ENCODE measurements at places on chromosomes 7 and 10.

DNA sequence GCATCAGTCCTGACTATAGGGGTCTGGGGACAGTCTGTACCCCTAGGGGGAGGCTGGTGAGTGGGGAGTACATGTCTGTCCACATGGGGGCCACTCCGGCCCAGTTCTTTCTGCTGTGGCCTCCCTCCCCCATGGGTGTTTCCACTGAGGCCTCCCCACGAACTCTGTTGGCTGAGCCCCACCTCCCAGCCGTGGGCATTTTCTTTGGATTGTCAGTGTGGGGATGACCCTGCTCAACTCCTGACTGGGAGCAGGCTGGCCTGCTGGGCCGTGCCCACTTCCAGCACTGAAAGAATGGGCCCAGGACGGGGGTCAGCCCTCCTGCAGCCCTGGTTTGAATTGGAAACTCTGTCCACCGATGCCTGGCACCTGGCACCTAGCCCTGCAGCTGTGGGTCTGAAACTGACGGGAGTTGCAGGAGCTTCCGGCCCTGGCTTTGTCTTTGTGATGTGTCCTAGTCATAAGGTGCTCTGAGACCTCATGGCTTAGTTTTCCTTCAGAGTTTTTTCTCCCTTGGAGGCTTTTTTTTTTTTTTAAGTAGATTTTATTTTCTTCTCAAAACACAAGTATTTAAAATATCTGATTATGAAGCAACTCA is 46.5 kb downstream of the LHPP start:
- no peak for DNase-seq

GRCh38 chr10:111410740-111411139 is 333.9 kb downstream of the ADRA2A start:
- DNase-seq: no peak

DNA sequence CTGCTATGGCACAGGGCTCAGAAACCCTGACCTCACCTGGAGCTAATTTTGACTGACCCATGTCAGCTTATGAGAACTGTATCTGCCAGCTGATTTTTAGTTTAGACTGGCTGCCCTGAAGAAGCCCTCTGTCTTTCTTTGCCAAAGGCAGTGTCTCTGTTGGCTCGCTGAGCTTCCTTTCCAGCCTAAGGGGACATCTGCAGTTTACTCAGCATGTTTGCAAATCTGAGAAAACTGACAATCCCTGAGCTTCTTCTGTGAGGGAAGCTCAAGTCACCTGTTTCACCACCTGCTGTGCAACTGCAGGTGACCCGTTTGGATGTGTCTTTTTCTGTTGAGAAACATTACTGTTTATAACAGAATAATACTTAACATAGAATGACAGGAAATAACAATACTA is 46.0 kb downstream of the PRKAR2B start:
- no peak for DNase-seq

GRCh38 chr7:88477976-88478375 is 171.3 kb upstream of the STEAP4 start:
- no peak for DNase-seq

- no peak for DNase-seq
These were observed 69.2 kb downstream of the SDK1 start for GRCh38 chr7:3370068-3370830.

- DNase-seq: no peak
These were observed 147.1 kb downstream of the LYZL1 start for GRCh38 chr10:29435809-29436501.

GRCh38 chr10:71831646-71832552 is 19.2 kb downstream of the PSAP start:
- DNase-seq: no peak

DNA sequence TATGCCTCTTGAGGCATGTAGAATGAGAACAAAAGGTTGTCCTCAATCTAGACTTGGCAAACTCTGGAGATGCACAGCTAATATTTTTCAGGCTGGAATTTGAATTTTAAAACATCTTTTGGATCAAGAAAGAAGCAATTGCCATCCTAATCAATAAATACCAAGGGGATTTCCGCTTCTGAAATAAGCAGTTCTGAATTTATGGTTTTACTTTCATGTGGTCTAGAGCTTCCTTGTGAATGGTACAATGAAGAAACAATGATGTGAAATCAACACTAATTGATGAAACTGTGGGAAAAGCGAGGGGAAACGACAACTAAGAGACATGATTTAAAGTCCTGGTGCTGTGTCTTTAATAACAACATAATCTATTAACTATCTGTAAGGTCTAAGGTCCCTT is 1202.7 kb downstream of the SORCS3 start:
- DNase-seq: no peak

DNA sequence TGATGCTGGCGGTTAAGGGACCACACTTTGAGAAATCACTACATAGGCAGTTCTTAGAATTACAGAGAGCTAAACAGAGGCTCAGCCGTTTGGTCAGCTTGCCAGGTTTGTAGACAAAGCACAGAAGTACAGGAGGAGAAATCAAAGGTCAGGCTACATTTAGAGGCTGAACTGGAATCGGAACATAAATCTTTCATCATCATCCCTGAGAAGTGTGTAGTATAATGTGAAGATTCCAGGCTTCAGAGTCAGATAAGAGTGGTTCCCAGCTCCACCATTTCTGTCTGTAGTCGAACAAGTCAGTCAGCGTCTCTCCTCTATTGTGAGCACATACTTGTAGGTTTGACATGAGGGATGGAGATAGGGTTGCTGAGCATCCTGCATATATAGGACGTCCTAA is 18.9 kb downstream of the CDK1 start:
- no peak for DNase-seq

DNA sequence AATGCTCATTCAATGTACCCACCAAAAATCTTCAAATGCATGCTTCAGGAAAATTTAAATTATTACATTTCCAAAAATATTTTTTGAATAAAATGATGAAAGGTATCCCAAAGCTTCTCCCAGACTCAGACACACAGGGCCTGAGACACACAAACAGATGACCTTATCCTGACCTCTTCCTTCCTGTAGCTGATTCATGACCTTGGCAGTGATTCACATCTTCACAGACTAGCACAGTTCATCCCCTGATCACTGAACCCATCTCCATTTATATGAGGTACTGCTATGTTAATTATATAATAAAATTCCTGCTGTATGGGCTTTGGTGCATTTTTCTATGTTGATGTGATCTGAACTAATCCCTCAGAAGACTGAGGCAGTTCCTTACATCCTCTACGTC is 265.0 kb upstream of the GLI3 start:
- DNase-seq: no peak

- no peak for DNase-seq
These were observed 59.6 kb upstream of the NUPR2 start for GRCh38 chr7:56175771-56176170.

DNA sequence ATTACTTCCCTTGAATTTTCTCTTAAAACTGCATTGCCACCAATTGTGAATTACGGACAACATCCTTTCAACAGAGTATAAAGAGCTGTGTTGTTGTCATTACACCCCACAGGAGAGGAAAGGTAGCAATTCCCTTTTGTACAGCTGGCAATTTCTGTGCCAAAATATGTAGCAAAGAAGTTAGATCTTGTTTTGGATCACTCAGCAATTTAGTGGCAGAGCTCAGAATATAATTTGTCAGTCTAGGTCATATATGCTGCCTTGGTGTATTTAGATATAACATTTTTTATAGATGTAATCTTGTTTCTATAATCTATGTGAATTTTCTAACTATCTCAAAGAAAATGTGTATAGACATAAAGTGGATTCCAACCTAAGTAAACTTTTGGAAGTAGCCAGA is 38.8 kb downstream of the NRBF2 start:
- no peak for DNase-seq

DNA sequence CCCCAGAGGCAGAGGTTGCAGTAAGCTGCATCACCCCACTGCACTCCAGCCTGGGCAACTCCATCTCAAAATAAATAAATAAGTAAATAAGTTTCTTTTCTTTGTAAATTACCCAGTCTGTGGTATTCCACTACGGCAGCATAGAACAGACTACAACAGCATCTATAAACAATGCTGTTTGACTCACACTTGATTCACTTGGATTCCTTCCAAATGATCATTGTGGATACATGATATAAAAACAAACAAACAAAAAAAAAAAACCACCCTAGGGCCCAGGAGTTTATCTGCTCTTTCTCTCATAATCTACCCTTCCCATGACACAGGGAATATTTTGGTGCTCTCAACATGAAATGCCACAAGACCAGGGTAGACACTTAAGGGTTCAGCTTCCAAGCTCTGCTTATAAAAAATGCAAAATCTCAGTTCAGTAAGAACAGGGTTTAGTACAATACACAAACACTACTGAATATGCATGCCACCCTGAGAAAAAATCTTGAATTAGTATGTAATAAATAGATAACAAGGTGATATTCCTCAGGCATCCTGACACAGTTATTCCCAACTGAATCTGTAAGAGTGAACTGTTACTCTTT is 200.9 kb downstream of the FAM107B start:
- DNase-seq: no peak

- peak; percentile 34 for DNase-seq
These were observed 104.1 kb downstream of the ZNF467 start for GRCh38 chr7:149669121-149669818.

DNA sequence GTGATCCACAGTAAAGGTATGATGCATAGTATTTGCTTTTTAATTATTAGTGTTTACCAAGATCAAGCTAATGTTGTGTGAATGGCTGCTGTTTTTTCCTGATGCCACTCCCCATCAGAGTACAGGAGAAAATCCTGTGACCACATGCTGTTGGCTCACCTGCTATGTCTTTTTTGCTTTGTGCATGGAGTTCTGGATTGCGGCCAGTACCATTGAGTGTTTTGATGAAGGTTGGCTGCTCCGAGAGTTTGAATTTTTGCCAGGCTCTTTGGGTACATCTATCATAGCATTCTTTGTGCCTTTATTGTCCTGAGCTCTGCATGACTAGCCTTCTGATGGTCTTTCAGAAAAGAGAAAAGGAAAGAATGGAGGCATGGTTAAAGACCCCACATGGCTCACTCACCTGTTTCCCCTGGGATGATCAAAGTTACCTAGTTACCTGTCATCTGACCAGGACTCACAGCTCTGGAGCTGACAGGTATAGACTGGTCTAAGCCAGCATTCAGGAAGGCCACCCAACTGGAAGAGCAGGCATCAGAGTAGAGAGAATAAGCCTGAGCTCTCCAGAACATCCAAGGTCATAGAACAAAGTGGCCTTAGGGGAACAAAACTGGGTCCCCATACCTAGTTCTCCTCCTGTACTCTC is 11.8 kb upstream of the SGPL1 start:
- no peak for DNase-seq

GRCh38 chr7:142992427-142992826 is 30.3 kb upstream of the KEL start:
- DNase-seq: no peak

DNA sequence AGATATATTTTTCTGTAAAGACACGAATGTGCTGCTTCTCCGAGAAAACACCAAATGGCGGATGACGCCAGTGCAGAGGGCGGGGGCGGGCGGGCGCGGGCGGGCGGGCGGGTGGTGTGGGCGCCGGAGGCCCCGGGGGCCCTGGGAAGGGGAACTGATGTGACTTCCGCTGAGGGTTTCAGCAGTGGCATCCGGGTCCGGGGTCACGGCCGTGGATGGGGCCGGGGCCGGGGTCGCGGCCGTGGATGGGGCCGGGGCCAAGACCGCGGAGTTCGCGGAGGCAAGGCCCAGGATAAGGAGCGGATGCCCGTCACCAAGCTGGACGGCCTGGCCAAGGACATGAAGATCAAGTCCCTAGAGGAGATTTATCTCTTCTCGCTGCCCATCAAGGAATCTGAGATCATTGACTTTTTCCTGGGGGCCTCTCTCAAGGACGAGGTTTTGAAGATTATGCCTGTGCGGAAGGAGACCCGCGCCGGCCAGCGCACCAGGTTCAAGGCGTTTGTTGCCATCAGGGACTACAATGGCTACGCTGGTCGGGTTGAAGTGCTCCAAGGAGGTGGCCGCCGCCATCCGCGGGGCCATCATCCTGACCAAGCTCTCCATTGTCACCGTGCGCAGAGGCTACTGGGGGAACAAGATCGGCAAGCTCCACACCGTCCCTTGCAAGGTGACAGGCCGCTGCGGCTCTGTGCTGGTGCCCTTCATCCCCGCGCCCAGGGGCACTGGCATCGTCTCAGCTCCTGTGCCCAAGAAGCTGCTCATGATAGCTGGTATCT is 20.3 kb upstream of the IGF2BP3 start:
- DNase-seq: peak; percentile 62

- no peak for DNase-seq
These were observed 250.6 kb upstream of the NPVF start for GRCh38 chr7:25478925-25479324.

DNA sequence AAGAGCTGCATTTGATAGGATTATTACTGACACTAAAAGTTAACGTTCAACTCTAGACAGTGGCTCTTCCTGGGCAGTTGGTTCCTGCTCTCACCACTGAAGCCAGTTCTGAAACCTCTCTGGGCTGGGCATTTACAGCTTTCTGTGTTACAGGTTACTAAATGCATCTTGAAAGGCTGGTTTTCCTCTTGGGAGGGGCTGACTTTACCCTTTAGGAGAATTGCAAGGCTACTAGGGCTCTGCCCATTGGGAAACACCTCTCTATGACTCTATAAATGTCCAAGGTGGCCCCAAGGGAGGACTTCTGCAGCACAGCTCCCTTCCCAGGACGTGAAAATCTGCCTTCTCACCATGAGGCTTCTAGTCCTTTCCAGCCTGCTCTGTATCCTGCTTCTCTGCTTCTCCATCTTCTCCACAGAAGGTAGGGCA is at the start of gene GPR15LG:
GPR15LG (plus strand) TSS at position 301 of the 429 bp plus-strand sequence; CDS start at position 352, 51 bp downstream.
- no peak for DNase-seq

DNA sequence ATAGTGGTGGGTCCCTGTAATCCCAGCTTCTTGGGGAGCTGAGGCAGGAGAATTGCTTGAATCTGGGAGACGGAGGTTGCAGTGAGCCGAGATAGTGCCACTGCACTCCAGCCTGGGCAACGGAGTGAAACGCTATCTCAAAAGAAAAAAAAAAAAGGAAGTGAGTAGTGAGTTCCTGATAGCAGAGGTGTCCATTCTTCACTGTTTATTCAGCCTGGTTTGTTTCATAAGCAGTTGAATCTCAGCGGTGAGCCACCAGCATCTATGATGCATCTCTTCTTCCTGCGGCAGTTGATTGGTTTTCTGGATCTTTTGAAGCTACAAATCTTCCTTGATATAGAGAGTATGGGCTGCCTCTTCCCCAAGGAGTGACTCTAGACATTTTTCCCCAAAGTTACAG is 316.1 kb upstream of the MTPN start:
- no peak for DNase-seq

DNA sequence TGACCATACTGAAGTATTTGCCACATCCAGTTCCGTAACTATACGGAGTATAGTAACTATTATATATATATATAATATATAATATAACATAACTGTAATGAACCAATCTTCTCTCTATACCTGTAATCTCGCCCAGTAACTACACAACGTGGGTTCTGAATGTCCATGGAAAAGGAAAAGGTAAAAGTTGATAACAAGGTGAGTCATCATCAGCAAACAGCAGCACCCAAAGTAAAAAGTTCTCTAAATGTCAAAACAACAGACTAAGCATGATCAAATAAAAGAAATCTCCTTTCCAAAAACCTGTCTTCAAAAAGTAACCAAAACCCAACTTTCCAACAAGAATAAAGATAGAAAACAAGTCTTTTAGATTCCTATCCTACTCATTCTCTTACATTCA is 42.8 kb downstream of the ELAPOR2 start:
- DNase-seq: no peak

DNA sequence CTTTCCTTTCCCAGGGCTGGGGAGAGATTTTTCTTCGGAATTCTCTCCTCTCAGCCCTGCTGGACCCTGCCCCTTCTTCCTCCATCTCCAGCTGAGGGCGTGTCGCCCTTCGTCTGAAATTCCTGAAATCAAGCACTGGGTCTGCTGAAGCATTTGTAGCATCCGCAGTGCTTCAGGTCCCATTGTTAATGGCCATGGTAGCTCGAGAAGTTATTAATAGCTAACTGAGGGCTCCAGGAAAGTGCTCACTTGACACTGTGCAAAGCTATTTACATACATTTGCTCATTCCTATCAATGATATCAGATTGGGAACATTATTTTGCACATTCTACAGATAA is 515 bp downstream of the FAM149B1 start:
- DNase-seq: no peak
